PC-9 (cell line): ENCODE measurements at places on chromosomes 4 and X. TPM values are rescaled to one million over a fixed set of nuclear protein-coding genes. Genes with fewer than 3 reads are reported as not detected.

DNA sequence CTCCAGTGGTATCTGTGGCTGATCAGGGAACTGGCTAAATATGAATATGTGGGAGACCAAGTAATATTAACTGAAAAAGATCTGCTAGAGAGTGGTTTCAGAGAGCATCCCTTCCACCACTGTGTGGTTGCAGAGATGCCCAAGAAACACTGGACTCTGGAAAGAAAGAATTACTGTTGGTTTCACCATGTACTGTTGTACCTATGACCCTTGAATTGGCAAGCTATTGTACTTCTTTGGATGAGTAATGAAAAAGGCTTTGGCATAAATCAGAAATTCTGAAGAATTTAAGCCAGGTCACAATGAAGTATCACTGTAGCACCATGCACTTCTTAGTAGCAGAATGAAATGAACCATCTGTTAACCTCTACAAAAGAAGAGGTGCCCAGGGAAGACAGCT lies 134.4 kb upstream of the INTU start:
- H3K4me1 ChIP-seq, result no peaks in the 10 kb centered on the region
- no peaks in the 10 kb centered on the region for H3K36me3 ChIP-seq
- H3K4me3 ChIP-seq, result no peak overlapping the region
- H3K27me3 ChIP-seq, result no peaks in the 10 kb centered on the region
- no peak overlapping the region for H3K27ac ChIP-seq

DNA sequence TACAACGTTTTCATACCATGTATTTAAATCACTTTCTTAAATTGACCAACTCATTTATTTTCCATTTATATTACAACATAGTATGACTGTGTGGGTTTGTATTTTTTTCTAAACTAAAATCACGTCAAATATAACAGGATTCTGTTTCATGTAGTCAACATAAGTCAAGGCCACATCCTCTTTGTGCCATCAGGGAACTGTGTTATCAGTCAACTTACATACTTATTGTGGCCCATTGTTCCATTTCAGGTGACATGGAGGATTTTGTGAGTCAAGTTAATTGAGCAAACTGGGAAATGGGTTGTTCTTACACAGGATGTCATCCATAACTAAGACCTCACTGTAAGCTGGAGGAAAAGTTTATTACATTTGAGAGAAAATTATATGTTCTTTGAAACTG lies 35.9 kb downstream of the STK26 start:
- no peaks in the 10 kb centered on the region for H3K4me1 ChIP-seq
- H3K27ac ChIP-seq, result no peak overlapping the region
- H3K36me3 ChIP-seq, result 0 out of 2 replicates have a peak, but pooled peaks cover 4% of the 10 kb centered on the region
- DNase-seq, result no peak

- no peaks in the 10 kb centered on the region; the same call in 1 of the 2 replicates for H3K27me3 ChIP-seq
- H3K4me3 ChIP-seq, result no peak overlapping the region
- no peaks in the 10 kb centered on the region for H3K36me3 ChIP-seq
- DNase-seq, result no peak
Observed at GRCh38 chrX:70769659-70770227, 138.8 kb downstream of the TEX11 start.

GRCh38 chr4:38154252-38154651 lies 194.1 kb downstream of the PTTG2 start:
- no peak for DNase-seq
- H3K27me3 ChIP-seq, result no peaks in the 10 kb centered on the region
- no peaks in the 10 kb centered on the region for H3K36me3 ChIP-seq
- H3K4me1 ChIP-seq, result peaks cover 41% of the 10 kb centered on the region
- H3K4me3 ChIP-seq, result no peak overlapping the region

DNA sequence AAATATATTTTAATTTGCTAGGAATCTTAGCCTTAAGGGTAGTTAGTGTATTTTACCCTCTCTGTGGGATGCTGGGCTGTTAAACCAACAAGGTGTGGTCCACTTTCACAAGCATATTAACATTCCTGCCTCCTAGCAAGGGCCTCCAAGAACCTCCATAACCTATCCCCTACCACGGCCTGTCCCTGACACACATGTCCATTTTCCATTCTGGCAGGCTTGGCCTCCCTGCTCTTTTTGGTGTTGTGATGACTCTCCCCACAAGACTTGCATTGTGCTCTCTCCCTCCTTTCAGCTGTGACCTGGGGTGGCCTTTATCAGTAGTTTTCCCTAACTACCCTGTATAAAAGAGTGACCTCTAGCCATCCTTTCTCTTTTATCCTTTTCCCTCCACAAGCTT lies 120.2 kb downstream of the KLHL8 start:
- peaks cover 21% of the 10 kb centered on the region for H3K4me1 ChIP-seq
- H3K27me3 ChIP-seq, result no peaks in the 10 kb centered on the region
- no peak overlapping the region for H3K4me3 ChIP-seq
- H3K27ac ChIP-seq, result no peak overlapping the region

Gene DUX4
- not detected in 2 replicates for total RNA-seq

- no peak overlapping the region for H3K4me3 ChIP-seq
- no peaks in the 10 kb centered on the region for H3K27me3 ChIP-seq
- peak overlapping the region; percentile 28 for H3K27ac ChIP-seq
- H3K36me3 ChIP-seq, result no peaks in the 10 kb centered on the region
Observed at GRCh38 chrX:15579778-15580747, 20.7 kb downstream of the ACE2 start.

Gene TECRL
- total RNA-seq, result not detected in 2 replicates

Gene PDZD4
- 0.17 and 0.25 TPM in 2 replicates for total RNA-seq
